ENCODE measurements at places on chromosomes 7 and 10.

DNA sequence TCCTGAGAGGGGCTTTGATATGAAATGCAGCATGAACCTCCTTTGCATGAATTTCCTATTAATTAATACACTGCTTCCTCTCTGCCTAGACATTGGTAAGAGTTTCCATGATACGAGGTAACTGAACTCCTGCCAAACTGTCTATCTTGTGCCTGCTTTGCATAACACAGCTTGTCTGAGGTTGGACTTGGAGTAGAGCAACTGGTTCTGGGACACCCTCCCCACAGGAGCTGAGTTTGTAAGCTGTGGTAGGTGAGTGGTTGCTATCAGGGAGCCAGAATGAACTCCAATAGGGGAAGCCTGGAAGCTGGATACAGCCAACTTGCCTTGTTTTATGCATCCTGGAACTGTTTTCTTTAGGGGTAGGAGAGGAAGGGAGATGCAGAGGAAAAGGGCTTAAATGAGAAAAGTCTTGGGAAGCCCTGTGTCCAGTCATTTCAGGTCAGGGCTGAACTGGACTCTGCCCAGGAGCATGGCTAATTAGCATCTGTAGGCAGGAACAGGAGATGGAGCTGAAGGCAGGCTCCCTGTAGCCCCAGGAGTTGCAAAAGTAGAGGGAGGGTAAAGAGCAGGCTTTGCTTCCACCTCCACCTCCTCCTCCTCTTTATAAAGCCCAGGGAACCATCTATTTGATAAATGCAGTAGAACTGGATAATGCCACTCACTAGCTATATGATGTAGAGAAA lies 73.2 kb upstream of the GPR158 start:
- no peak for DNase-seq

GRCh38 chr7:29898301-29898700 lies 91.3 kb downstream of the SCRN1 start:
- DNase-seq = no peak

DNA sequence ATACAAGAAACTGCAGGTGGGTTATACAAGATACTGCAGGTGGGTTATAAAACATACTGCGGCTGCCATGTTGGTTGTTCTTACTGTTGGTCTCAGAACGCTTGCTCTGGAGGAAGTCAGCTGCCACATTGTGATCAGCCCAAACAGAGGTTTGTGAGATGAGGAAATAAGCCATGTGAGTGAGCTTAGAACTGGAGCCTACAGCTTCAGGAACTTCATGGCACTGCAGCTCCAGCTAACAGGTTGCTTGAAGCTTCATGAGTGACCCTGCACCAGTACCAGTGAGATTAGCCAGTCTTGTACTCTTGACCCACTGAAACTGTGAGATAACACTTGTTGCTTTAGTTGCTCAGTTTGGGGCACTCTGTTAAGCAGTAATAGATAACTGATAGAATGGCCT lies 74.5 kb upstream of the PRKCQ start:
- no peak for DNase-seq

DNA sequence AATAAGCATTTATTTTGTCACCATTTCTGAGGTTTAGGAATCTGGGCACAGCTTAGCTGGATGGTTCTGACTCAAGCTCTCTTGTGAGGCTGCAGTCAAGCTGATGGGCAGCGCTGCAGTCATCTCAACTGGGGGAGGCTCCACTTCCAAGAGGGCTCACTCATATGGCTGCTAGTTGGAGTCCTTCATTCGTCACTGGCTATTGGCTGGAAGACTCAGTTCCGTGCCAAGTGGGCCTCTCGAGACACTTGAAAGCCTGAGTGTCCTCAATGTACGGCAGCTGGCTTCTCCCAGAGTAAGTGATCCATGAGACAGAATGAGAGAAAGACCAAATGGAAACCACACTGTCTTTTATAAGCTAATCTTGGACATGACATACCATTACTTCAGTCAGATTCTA lies 21.6 kb upstream of the COL13A1 start:
- no peak for DNase-seq

GRCh38 chr10:24605141-24605540 lies 118.5 kb downstream of the ARHGAP21 start:
- DNase-seq = no peak

- DNase-seq = no peak
Observed at GRCh38 chr10:74827045-74827441, 643 bp downstream of the KAT6B start.

DNA sequence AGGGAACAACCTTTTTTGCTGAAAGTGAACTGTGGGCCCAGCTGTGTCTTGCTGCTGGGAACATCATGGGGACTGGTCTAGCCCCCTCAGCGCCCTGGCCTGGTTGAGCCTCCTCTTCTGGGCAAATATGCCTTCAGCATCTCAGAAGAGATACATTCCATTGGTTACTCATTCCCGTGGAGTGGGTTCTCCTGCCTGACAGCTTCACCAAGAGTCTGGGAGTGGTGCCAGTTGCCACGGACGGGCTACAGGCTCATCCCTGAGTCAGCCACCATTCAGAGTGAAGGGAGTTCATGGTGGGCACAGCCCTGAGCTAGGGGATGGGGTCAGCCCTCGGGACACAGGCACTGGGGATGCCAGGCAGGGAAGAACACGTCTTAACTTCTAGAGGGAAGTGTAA lies 81.9 kb downstream of the RAMP3 start:
- DNase-seq = no peak

- DNase-seq = no peak
Observed at GRCh38 chr10:114195079-114195478, 15.9 kb downstream of the TDRD1 start.

DNA sequence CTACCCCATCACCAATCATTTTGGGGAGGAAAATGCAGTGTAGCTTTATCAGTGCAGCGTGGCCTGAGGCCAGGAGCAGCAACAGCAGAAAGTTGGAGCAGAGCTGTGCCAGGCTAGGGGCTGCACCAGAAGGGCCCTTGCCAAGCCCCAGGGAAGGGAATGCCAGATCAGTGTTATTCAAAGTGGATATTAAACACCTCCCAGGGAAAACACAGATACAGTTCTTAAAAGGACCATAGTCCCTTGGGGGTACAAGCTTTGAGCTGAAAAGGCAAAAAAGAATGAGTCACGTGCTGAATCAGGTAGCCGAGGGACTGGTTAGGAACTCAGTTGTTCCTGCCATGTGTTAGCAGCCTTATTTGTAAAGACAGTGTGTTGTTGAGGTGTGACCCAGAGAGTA lies 54.0 kb downstream of the GSDME start:
- DNase-seq = no peak

DNA sequence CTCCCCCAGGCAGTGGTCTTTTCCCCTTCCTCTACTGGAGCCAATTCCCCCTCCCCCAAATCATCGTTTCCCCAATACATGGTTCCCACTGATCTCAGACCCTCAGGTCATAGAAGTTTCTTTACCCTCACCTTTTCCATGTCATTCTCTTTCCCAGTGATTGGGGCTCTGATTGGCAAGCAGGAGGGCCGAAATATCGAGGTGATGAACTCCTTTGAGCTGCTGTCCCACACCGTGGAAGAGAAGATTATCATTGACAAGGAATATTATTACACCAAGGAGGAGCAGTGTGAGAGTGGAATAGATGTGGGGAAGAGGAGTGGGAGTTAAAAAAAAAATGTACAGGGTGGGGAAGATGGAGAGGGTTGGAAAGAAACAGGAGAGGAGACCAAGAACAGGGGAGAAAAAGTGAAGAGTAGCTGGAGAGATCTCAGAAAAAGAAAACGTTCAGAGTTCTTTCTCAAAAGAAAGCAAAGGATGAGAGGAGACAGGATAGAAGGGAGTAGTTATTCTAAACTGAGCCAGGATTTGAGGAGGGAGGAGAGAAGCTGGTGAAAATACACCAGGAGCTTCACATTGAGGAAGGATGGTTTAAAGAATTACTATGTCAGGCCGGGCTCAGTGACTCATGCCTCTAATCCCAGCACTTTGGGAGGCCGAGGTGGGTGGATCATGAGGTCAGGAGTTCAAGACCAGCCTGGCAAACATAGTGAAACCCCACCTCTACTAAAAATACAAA lies 858 bp downstream of the COPS6 start:
- no peak for DNase-seq

GRCh38 chr7:116957874-116958273 lies 4.6 kb downstream of the ST7 start:
- DNase-seq = no peak

DNA sequence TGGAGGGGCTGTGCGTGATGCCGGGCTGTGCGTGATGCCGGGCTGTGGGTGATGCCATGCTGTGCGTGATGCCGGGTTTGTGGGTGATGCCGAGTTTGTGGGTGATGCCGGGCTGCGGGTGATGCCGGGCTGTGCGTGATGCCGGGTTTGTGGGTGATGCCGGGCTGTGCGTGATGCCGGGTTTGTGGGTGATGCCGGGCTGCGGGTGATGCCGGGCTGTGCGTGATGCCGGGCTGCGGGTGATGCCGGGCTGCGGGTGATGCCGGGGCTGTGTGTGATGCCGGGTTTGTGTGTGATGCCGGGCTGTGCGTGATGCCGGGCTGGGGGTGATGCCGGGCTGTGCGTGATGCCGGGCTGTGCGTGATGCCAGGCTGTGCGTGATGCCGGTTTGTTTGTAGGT lies 128.9 kb downstream of the FAM53B start:
- no peak for DNase-seq
